Coronary artery (tissue), 2 donors: ENCODE measurements at places on chromosomes 6 and 20.
A peak's percentile ranks its signal among the peaks of the same experiment; 100 is the strongest.

- peak; percentile 92 for DNase-seq
Observed at GRCh38 chr6:16337295-16337975, 99.0 kb downstream of the GMPR start.

- no peak for DNase-seq
Observed at GRCh38 chr20:4635781-4636180, 85.9 kb upstream of the PRND start.

DNA sequence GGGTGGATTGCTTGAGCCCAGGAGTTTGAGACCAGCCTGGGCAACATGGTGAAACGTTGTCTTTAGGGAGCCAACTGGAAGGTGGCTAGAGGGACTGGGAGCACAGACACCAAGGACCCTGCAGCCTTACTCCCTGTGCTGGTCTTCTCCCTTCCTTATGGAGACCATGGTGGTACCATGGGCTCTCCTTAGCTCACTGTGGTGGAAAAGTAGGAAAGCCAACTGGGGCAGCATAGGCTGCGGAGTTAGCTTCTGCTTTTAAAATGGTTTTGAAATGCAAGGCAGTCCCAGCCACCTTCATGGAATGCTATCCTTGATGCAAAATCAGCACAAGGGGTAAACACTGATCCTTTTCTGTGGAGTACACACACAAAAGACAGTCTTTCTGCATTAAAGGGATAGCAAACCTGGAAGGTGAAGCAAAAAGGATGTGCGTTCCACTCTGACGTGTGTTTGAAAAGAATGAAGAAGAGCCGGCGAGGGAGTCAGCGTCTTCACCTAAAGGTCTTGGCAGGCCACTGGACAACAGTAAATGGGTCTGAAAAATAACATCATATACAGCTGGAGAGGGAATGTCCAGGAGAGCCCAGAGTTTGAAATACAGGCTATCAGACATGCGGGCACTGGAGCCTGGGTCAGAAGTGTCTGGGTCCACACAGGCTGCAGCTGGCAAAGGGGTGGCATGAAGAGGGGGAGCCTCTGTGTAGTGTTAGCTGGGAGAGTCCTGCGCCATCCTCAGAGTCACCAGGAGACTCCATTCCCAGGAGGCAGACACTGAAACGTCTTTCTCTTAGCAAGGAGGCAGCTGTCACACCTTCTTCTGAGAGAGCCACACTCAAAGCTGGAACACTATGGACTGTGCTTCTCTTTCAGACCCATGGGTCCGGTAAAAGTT, 58.5 kb downstream of the GPR6 start:
- no peak for DNase-seq

DNA sequence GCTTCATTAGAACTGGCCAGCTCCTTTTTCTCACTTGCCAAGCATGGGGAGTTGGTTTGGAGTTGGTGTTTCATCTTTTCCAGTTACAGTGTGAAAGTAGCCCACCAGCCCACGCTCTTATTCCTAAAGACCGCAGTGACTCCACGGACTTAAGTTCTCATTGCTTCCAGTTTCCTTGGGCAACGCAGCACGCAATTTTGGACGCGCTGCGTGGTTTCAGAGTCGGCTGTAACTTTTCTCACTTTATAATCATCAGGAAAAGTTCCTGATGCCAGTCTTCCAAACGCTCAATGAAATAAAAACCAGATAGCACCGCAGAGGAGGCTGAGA, 381 bp upstream of the PEX7 start:
- no peak for DNase-seq

GRCh38 chr6:44272999-44273566, 2.8 kb downstream of the TMEM151B start:
- DNase-seq, result no peak
